ENCODE measurements at places on chromosomes 1 and 21.

GRCh38 chr1:10537082-10537766 lies 62.5 kb downstream of the PEX14 start:
- no peak for DNase-seq

DNA sequence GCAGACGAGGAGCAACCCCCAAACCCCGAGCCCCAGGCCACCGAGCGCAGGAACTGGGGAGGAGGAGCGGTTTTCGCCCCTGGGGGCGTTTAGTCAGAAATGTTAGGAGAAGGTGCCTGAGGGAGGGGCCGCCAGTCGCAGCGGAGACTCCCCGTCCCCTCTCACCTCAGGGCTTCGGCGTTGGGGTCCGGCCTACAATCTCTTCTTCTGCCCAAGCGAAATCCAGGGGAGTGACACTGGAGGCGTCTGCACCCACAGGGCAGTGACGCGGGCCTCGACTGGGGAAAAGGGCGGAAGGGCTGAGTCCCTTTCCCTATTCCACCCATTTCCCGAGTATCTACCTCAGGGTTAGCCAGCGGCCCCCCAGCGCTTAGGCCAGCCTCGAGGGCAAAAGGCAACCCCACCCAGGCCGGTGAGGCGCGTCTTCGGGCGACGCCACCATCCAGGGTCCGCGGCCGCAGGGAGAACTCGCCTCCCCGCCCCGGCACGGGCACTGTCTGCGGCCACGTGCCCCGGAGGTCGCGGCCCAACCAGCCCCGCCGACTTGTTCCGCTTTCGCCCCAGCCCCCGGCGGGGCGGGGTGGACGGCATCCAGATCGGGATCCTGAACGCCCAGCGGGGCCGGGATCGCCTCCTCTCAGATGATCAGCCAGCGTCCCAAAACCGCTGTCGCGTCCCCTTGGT lies 118.7 kb upstream of the BARHL2 start:
- no peak for DNase-seq

DNA sequence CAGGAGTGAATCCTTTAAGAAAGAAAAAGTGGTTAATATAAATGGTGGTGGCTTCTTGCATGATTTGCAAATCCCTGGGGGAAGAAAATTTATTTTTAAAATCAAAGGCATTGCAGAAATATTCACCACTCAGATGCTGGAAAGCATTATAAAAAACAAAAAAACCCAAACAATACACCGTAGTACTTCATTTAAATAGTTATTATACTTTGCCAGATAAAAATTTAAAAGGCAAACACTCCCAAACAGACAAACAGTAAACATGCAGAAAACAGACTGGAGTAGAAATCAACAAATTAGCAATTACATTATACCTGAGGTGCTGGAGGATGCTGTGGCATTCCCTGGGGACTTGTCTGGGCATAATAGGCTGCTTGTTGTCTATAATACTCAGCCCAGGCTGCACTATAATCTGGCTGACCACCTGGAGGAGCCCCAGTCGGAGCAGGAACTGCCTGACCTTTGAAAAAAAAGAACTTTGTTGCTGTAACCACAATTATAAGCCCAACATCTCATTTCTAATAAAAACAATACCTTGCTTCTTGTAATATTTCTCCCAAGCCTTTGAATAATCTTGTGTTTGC lies 29.9 kb downstream of the FUBP1 start:
- no peak for DNase-seq

GRCh38 chr1:109898842-109899241 lies 11.8 kb upstream of the CSF1 start:
- DNase-seq = no peak

DNA sequence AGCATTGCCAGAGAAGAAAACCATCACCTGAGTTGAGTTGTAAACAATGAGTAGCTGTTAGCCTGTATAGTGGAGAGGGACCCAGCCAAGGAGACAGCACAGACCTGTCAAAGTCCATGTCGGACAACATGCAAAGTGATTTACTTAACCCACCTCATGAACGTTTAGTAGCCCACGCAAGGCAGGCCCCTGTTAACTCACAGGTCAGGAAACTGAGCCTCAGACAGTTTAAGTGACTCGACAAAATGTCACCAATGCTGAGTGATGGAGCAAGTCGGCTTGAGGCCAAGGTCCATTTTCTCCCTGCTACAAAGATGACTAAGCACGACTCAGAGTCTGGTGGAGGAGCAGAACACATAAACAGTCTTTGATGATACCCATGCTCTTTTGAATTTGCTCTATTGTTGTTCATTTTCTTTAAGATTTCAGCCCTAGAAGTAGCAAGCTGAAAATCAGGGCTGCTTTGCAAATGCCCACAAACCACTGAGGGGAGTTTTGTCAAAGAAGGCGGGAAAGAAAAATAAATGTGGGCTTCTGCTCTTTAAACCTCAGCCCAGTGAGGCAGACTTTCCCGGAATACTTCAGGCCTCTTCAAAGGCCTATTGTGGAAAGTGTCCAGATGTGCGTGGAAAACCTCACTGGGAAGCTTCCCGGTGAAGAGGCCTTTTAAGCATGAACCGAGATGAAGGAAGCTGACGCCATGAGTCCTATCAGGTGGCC lies 83.8 kb upstream of the HOOK1 start:
- peak; percentile 48 for DNase-seq

GRCh38 chr1:74467786-74468377 lies 44.5 kb downstream of the LRRC53 start:
- DNase-seq = no peak

DNA sequence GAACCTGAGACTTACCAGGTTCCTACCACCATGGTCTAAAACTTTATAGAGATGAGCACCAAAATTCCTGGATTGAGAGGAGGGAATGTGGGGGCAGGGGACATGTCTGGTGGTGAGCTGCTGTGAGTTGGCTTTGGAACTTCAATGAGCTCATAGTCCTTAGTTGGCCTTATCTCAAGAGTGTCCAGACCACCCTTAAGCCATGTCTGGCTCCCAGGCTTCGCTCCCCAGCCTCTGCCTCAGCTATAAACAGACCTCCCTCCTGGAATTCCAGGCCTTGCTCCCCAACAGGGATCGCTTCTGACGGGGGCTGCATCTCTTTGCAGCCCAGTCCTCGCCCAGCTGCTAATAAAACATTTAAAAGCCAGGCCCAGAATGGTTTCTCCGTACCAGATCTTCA lies 19.5 kb downstream of the ATF3 start:
- DNase-seq = no peak

DNA sequence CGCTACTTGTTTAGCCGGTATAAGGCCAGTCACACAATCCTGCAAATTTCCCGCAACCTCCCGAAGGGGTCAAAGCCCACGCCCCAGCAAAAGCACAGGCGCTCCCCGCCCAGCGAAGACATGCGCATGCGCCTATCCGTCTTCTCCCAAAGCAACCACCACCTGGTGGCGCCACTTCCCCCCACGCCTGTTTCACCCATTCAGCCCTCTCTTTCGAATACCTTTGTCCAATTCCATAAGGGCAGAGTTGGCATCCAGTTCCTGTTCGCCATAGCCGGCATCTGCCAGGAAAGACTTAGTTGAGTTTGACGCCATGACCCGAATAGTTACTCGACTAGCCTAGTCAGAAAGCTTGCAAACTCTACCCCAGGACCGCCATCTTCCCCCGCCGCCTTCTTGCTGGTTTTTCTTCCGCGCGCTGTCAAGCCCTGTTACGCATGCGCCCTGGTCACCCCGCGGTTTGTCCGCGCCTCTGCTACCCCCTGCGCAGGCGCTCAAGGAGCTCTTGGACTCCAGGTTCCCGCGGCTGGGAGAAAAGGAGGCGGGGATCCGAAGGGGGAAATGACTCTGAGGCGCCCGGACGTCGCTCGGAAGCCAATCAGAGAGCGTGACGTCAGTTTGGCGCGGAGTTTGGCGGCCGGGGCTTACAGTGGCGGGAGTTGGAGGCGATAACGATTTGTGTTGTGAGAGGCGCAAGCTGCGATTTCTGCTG lies at the start of the genes DTL and INTS7:
DTL (plus strand) TSS at position 626 of the 712 bp plus-strand sequence. CDS start 143 bp downstream, outside the sequence.
INTS7 (minus strand) TSS at position 435 of the 712 bp plus-strand sequence; CDS start at position 315, 120 bp downstream.
- peak; percentile 98 for DNase-seq

GRCh38 chr21:34126691-34127090 lies 53.3 kb downstream of the MRPS6 start:
- DNase-seq = no peak

GRCh38 chr1:30194046-30194619 lies 529.3 kb downstream of the MATN1 start:
- no peak for DNase-seq

DNA sequence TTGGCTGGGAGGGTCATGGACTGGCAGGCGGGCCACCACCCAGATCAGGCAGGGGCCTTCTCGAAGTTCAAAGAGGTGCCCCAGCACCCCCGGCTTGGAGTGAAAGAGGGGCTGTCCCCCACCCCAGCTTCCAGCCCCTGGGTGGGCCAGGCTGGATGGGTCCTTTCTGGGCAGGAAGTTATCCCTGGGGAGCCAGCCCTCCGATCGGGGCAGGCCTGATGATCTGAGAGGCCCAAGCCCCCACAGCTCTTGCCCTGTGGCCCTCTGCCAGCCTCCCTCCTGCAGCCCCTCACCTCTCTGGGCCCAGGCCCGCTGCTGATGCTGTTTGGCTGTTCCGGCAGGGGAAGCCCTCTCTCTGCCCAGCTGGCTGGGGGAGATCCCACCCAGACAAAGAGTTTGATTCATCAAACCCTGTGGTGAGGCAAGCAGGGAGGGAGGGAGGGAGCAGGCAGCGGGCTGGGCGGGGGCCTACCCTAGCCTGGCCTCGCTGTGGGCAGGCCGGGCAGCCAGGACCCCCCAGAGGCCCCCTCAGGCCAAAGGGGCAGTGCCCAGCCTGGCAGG lies 2.5 kb downstream of the ARHGEF19 start:
- no peak for DNase-seq

DNA sequence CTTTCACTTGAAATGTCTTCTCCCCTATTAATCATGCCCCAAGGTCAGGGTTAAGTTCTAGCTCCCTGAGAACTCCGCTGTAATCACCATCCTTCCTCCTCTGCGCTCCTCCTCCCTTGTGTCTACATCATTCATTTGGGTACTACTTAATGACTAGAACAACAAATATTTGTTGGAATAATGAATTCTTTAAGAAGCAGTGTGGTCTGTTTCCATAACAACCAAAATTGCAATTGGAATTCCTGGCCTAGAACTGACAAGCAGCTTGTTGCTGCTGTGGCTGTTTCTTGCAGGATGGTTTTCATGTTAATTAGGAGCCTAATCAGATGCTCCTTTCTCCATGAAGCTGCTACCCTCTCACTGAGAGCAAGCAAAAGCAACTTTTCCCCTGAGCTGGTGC lies 192.5 kb downstream of the ZZZ3 start:
- no peak for DNase-seq

DNA sequence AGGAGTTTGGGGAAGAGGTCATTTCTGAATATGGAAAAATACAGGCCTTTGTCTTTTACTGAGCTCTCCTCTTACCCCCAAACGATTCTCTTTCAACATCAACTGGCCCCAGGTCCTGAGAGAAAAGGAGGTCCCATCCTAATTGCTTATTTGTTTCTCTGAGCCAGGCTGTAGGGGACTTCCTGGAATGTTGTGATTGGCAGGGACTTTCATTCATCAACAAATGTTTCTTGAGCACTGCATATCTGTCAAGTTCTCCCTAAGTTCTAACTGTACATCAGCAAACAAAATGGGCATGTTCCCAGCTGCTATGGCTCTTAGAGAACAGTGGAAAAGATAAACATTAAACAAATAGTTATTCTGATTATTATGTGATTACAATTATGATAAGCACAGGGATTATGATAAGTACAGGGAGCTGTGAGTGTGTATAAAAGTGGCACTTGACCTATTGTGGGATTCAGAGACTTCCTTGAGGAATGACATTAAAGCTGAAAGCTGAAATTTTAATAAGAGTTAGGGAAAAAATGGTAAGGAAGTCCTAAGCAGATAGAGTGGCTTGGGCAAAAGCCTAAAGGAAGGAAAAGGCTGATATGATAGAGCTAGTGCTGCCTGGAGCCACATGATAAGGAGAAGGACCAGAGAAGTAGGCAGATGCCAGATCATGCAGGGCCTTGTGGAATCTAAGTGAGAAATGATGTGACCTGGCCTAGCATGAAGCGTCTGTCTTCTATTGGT lies 11.6 kb downstream of the GPX7 start:
- DNase-seq = no peak

GRCh38 chr1:176241385-176242015 lies 34.4 kb upstream of the COP1 start:
- no peak for DNase-seq

GRCh38 chr21:15631342-15631741 lies 98.4 kb upstream of the USP25 start:
- peak; percentile 19 for DNase-seq

DNA sequence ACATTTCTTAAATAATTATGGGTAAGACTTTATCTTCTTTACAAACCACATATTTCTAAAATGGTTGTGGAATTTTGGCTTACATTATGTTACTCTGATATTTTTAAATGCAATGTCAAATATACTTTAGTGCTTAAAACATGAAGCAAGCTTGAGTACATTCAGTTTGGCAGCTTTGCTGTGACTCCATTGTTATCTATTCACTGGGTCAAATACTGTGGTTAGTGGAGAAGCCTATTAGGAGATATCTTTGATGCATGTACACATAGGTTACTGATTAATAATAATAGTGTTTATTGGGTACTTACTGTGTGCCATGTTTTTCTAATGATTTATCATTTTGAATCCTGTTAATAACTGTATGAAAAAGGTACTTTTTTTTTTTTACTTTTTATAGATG lies 520.4 kb upstream of the B3GALT2 start:
- no peak for DNase-seq

- no peak for DNase-seq
Observed at GRCh38 chr1:203520315-203520714, 26.4 kb downstream of the OPTC start.

DNA sequence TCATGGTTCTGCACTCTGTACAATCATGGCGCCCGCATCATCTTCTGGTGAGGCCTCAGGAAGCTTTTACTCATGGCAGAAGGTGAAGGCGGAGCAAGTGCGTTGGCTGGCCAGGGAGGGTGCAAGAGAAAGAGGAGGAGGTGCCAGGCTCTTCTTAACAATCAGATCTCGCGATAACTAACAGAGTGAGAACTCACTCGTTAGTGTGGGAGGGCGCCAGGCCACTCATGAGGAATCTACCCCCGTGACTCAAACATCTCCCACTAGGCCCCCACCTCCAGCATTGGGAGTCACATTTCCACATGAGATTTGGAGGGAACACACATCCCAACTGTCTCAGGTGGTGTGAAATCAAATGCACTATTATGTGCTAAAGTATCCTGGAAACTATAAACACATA lies 220.2 kb upstream of the CSF3R start:
- no peak for DNase-seq

- DNase-seq = peak; percentile 76
Observed at GRCh38 chr1:212655668-212656440, 43.8 kb downstream of the BATF3 start.

GRCh38 chr1:221276896-221277409 lies 397.7 kb downstream of the HLX start:
- no peak for DNase-seq

DNA sequence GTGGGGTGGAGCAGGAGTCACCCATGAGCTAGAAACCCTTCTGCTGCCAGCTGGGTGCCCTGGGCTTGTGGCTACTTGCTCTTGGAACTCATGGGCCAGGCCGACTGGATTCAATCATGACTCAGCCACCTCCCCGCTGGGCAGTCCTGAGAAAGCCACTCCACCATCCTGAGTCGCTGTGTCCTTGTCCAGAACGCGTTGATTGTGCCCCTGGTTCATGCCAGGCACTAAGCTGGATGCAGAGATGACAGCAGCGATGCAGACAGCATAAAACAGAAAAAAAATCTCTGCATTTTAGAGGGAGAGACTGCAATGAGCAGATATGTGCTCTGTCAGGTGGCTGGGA lies 10.6 kb downstream of the PADI1 start:
- no peak for DNase-seq

Measured in HTR-8/SVneo (cell line).